ENCODE measurements at places on chromosomes 3 and 15.

- H3K27ac ChIP-seq = no peak overlapping the region
- DNase-seq = no peak
- H3K27me3 ChIP-seq = no peaks in the 10 kb centered on the region
- H3K36me3 ChIP-seq = no peaks in the 10 kb centered on the region
- H3K4me1 ChIP-seq = peaks cover 3% of the 10 kb centered on the region
- no peak overlapping the region for H3K4me3 ChIP-seq
Measured at GRCh38 chr3:139610886-139611285, 66.9 kb downstream of the NMNAT3 start.

DNA sequence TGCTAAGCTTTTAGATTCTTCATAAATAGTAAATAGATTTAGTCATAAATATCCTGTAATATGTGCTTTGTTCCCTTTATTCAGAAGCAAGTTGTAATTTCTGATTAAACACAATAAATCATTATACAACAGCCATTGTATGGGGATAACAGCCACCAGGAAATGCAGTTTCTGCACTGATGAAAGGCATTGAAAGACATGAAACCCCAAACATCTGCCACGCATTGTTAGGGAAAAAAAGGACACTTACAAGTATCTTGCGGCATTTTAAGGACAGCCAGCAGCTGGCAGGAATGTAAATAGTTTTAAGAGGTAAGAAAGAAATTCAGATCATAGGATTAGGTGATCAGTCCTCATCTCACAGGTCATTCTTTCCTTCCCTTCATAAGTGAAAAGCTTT, 801.1 kb upstream of the LMCD1 start:
- no peak overlapping the region for H3K27ac ChIP-seq
- H3K27me3 ChIP-seq = no peaks in the 10 kb centered on the region
- peak; percentile 32 for DNase-seq
- H3K4me1 ChIP-seq = no peaks in the 10 kb centered on the region

GRCh38 chr15:100738614-100739013, 136.2 kb downstream of the ASB7 start:
- no peak for DNase-seq
- H3K36me3 ChIP-seq = no peaks in the 10 kb centered on the region
- no peak overlapping the region for H3K4me3 ChIP-seq
- no peaks in the 10 kb centered on the region for H3K4me1 ChIP-seq
- no peak overlapping the region for H3K27ac ChIP-seq

- peak overlapping the region; percentile 94 for H3K27ac ChIP-seq
- no peaks in the 10 kb centered on the region for H3K36me3 ChIP-seq
- peaks cover 21% of the 10 kb centered on the region for H3K4me1 ChIP-seq
Measured at GRCh38 chr15:65305150-65305758, 777 bp downstream of the RNU5B-1 start.

DNA sequence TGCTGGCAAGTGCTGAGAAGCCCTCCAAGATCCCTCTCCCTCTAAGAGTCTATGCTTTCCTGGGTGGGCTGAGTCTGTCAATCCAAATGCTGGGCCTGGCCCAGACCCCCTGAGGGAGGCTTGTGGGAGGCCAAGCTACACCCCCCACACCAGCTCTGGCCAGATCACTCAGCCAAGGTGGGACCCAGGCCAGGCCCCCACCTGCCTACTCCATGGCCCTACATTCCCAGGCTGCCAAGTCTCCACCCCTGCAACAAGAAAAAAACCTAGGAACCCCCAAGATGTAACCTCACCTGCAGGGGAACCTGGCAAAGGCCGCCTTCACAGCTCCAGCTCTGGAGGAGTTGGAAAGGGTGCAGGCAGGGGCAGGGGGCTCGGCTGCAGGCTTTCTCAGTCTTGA, 109.1 kb downstream of the CHSY1 start:
- no peak overlapping the region for H3K4me3 ChIP-seq
- no peaks in the 10 kb centered on the region for H3K27me3 ChIP-seq
- no peaks in the 10 kb centered on the region for H3K36me3 ChIP-seq

DNA sequence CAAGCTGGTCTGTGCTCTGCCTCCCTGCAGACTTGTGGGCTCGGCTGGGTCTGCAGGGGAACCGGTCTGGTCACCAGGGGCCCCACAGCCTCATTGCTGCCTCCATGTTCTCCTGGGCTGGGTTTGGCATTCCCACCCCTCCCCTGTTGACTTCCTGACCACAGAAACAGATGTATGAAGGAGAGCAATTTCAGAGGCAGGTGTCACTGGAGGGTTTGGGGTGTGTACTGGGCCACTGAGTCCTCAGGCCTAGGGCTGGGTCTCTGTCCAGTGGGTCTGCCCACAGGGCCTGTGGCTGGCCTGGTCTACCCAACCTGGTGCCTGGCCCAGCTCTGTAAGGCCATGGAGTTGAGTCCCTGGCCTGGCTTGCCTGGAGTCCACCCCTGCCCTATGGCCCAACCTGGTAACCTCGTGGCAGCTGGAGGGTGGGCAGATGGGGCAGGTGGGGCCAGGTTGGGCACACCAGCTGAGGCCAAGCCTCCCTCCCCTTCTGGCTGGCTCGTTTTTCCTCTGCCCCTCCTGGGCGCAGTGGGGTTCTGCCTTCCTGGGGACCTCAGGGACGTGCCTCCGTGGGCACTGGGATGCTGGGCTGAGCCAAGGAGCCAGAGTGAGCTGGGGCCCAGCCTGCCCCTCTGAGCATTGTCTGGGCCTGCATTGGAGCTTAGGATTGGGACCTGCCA, 20.8 kb downstream of the PLXNA1 start:
- no peak overlapping the region for H3K27ac ChIP-seq
- H3K27me3 ChIP-seq = no peaks in the 10 kb centered on the region
- H3K4me3 ChIP-seq = no peak overlapping the region
- no peak for DNase-seq
- peaks cover 61% of the 10 kb centered on the region for H3K4me1 ChIP-seq
- peaks cover 36% of the 10 kb centered on the region for H3K36me3 ChIP-seq

GRCh38 chr3:133375403-133375745, 24.5 kb upstream of the BFSP2 start:
- no peaks in the 10 kb centered on the region for H3K27me3 ChIP-seq
- peaks cover 32% of the 10 kb centered on the region for H3K4me1 ChIP-seq
- peaks cover 8% of the 10 kb centered on the region for H3K36me3 ChIP-seq
- H3K27ac ChIP-seq = no peak overlapping the region
- DNase-seq = peak; percentile 70

GRCh38 chr15:27509014-27509413, 538.0 kb downstream of the GABRG3 start:
- no peaks in the 10 kb centered on the region for H3K36me3 ChIP-seq
- no peak overlapping the region for H3K27ac ChIP-seq
- no peaks in the 10 kb centered on the region for H3K27me3 ChIP-seq
- no peak for DNase-seq

GRCh38 chr3:5479229-5479799, 291.8 kb downstream of the EDEM1 start:
- DNase-seq = no peak
- H3K27ac ChIP-seq = no peak overlapping the region
- H3K4me1 ChIP-seq = no peaks in the 10 kb centered on the region
- H3K36me3 ChIP-seq = no peaks in the 10 kb centered on the region
- H3K27me3 ChIP-seq = no peaks in the 10 kb centered on the region
- no peak overlapping the region for H3K4me3 ChIP-seq

- DNase-seq = no peak
- H3K36me3 ChIP-seq = peaks cover 3% of the 10 kb centered on the region
- H3K27me3 ChIP-seq = no peaks in the 10 kb centered on the region
Measured at GRCh38 chr15:68658151-68658550, 79.4 kb downstream of the CORO2B start.

Measured in spinal cord (tissue), 10 donors.